Suppressor macrophage treated with lipopolysaccharide for 1 hour (primary cell): ENCODE measurements at places on chromosomes 12 and 14.
A peak's percentile ranks its signal among the peaks of the same experiment; 100 is the strongest.

DNA sequence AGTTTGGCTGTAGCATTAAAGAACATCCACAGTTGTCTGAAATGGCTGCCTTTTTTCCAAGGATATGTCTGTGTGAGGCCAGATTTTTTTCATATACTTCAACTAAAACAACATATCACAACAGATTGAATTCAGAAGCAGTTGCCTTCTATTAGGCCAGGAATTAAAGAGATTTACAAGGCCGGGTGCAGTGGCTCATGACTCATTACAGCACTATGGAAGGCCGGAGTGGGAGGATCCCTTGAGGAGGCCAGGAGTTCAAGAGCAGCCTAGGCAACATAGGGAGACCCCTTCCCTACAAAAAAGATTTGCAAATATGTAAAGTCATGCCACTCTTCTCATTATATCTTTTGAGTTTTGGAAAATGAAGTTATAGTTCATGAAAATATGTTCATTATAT, 108.6 kb downstream of the KTN1 start:
- no peak for DNase-seq

DNA sequence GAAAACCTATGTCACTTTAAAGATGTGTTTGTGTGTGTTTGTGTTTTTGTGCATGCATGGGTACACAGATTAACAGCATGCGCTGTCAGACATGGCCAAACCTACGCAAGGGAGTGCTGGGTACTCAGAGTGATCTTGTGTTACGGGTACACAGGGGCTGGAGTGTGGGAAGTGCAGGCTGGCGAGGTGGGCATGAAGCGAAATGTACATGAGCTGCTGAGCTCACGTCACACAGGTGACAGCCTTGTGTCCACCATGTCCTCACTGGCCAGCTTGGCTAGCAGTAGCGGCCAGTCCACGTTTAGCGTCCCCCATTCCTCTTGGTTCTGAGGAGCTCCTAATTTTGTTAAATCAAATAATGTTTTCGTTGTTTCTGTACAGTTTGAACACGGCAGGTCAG, 979.7 kb upstream of the TMEM132C start:
- no peak for DNase-seq

GRCh38 chr12:74105434-74105833, 432.2 kb upstream of the ATXN7L3B start:
- no peak for DNase-seq

GRCh38 chr12:124279846-124280360, 15.0 kb upstream of the RFLNA start:
- peak; percentile 39 for DNase-seq

GRCh38 chr14:88831284-88831683, 6.8 kb downstream of the TTC8 start:
- DNase-seq: no peak

GRCh38 chr12:28237423-28237822, 47.2 kb downstream of the CCDC91 start:
- DNase-seq: no peak

GRCh38 chr12:7128681-7129286, at the start of gene RBP5:
Gene RBP5 (minus strand): TSS chr12:7128889. CDS start chr12:7128775, 114 bp downstream.
- DNase-seq: no peak

GRCh38 chr14:22231018-22231417, 358.0 kb downstream of the DAD1 start:
- DNase-seq: no peak

GRCh38 chr12:63308671-63309070, 157.7 kb upstream of the AVPR1A start:
- no peak for DNase-seq

- DNase-seq: peak; percentile 33
Observed at GRCh38 chr14:34059037-34059924, 108.4 kb upstream of the EGLN3 start.

GRCh38 chr14:63224196-63224595, 20.0 kb downstream of the RHOJ start:
- DNase-seq: no peak

GRCh38 chr14:63726499-63726898, 1.4 kb downstream of the SGPP1 start:
- DNase-seq: peak; percentile 53

DNA sequence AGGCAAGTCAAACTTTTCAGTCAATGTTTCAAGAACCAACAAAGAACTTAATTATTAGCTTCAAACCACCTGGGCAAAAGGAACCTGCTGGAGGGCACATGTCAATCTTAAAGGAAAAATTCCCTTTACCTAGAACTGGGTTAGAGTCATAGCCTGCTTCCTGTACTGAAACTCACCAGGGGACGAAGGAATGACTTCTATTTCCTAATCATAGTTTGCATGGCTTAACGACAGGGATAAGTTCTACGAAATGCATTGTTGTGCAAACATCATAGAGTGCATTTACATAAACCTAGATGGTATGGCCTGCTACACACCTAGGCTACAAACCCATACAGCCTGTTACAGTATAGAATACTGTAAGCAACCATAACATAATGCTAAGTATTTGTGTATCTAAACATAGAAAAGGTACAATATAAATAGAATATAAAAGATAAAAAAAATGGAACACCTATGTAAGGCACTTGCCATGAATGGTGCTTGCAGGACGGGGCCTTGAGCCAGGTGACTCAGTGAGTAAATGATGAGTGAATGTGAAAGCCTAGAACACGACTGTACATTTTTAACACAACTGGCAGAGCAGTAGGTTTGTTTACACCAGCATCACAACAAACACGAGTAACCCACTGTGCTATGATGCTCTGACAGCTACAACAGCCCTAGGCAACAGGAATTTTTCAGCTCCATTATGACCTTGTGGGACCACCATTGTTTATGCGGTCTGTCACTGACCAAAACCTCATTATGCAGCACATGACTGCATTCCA, 234.9 kb upstream of the CAND1 start:
- no peak for DNase-seq

GRCh38 chr12:89874146-89874545, 165.5 kb upstream of the ATP2B1 start:
- DNase-seq: no peak

DNA sequence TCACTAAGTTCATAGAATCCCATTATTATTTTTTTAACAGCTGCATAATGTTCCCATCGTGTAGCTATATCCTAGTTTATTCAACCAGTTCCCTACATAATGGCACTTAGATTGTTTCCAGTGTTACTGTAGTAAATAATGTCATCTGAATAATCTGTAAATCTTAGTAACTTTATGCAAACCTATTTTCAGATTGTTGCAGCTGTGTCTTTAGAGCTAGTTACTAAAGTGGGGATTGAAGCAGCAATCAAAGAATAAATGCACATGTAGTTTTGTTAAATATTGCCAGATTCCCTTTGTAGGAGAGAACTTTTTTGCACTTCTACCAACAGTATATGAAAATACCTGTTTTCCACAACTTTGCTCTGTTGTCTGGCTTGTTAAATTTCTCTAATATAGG, 13.1 kb downstream of the ARID2 start:
- DNase-seq: no peak

GRCh38 chr12:122839907-122840554, 4.8 kb downstream of the HIP1R start:
- no peak for DNase-seq

- peak; percentile 29 for DNase-seq
Observed at GRCh38 chr12:110262442-110263388, 18.3 kb upstream of the ATP2A2 start.

GRCh38 chr12:31317471-31318395, 8.2 kb downstream of the SINHCAF start:
- DNase-seq: no peak

- DNase-seq: no peak
Observed at GRCh38 chr14:78710963-78711362, 540.8 kb downstream of the NRXN3 start.

GRCh38 chr12:580813-581212, 82.4 kb downstream of the NINJ2 start:
- no peak for DNase-seq

DNA sequence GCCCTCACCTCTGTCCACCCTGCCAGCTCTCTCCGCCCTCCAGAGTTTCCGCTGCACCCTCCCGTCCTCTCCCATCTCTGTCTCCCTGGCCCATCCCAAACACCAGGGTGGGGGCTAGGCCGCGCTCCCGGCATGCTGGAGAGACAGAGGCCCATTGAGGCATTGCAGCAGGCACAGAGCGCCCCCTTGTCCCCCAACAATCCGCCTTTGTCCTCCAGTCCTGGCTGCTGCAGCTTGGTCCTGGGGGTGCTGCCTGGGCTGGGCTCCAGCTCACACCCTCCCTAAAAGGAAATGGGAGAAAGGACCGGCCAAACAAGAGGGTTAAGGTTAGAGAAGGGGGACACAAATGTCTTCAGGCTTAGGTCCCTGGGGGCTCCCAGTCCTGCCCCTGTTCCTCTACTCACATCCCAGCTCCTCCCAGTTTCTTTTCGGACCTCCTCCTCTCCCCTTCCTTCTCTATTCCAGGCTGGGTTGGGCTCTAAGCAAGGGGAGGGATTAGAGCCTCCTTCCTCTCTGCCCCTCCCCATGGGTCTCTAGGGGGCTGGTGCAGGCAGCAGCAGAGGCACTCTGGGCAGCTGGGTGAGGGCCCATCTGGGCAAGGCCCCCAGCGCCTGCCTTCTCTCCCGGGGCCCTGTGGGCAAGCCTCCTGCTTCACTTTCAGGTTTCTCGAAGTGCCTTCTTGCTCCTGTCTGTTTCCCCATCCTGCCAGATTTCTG, at the start of gene CMTM5:
Gene CMTM5, plus strand, starts transcription at position 565 of the 716 bp plus-strand sequence. CDS start 206 bp downstream, outside the sequence.
- no peak for DNase-seq

- DNase-seq: no peak
Observed at GRCh38 chr12:78390920-78391319, 473.7 kb upstream of the SYT1 start.

DNA sequence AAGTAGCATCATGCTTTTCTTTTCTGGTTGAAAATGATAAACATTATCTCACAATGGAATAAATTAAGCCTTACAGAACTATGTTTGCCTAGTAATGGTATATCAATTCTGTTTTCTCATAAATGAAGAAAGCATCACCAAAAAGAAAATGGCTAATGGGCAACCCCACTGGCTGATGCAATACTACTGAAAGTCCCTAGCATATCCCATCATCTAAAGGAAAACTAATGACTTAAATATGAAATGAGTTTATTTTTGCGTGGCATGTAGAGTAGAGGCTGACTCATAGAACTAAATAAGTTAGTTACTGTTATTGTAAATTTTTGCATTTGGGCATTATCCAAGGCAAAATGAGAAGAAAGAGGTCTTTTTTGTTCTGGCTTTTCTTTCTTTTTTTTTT, 1156.3 kb upstream of the SEL1L start:
- DNase-seq: peak; percentile 1

DNA sequence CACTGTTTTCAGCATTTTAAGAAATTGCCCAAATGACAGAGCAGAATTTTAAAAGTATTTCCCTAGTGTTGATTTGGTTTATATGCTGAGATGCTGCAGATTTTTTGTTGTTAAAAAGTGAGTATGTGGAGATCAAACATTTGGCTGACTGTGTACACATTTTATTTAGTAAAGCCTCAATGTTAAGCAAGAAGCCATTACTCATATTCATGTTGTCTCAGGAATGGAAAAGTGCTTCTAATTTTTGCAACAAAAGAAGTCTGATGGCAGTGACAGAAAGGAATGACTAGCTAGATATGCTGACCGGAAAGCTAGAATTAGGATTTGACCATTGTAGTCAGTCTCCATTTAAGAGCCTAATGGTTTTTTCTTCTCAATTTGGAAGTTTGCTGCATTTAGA, 22.5 kb downstream of the SLC38A6 start:
- DNase-seq: peak; percentile 15

- no peak for DNase-seq
Observed at GRCh38 chr14:100892496-100893227, 10.9 kb downstream of the RTL1 start.

GRCh38 chr14:29911810-29912209, 15.8 kb downstream of the PRKD1 start:
- no peak for DNase-seq

DNA sequence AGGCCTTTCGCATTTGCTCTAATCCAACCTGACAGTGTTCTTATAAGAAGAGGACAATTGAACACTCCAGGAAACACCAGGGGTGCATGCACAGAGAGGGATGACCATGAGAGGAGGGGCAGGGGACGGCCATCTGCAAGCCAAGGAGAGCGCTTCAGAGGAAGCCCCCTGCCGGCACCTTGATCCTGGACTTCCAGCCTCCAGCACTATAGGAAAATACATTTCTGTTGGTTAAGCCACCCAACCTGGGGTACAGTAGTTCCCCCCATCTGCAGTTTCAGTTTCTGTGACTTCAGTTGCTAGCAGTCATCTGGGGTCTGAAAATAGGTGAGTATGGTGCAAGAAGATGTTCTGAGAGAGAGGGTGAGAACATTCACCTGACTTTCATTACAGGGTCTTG, 64.7 kb downstream of the CLMN start:
- no peak for DNase-seq
